ENCODE measurements at places on chromosomes 16 and 17.

- no peak for DNase-seq
These were observed 9.9 kb upstream of the ENPP7 start for GRCh38 chr17:79720705-79721292.

DNA sequence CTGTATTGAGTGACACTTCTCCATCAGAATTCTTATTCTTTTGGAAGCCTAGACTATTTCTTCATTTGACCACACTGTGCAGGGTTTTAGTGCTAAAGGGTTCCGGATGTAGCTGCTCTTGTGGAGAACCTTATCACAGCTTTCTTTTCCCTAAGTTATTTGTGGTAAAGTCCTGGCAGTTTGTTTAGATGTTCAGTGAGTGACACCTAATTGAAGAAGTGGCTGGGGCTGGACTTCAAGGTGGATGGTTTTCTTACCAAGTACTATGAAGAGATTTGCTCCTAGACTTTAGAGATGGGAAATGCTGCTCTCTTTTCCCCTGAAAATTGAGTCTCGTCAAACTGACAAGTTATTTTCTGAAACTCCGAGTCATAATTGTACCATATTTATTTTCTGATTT lies 144.0 kb upstream of the TBX2 start:
- no peak for DNase-seq

DNA sequence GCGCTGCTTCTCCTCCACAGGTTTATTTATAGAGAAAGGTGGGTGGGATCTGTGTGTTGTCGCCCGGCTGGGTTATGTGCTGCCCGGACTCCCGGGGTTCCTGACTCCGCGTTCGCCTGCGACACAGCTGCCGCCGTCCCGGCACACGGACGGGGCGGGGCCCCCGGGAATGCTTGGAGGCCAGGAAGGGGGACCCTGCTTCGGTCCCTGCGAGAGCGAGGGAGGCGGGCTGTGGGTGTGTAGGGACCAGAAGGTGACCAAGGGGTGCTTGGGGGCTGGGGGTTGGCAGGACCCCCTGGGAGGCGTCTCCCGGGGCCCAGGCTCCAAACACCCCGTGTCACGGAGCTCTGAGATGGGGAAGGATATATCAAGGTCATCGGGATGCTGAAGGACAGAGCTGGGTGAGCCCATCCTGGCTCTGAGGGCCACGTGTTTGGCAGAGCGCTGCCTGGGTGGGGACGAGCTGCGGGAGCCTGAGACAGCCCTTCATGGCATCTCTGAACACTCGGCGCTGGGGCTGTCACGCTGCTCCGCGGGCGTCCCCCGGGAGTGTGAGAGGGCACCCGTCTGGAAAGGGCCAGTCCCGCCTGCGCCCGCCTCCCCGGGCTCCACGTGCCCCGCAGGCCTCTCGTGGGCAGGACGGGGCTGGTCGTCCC lies 4.2 kb downstream of the CACNA1H start:
- DNase-seq, result no peak

- DNase-seq, result no peak
These were observed 8.7 kb downstream of the MSL1 start for GRCh38 chr17:40130352-40131042.

GRCh38 chr17:1486802-1487695 lies 5.4 kb downstream of the MYO1C start:
- DNase-seq, result peak; percentile 86
